ENCODE measurements at places on chromosomes 2 and 18. TPM values are rescaled to one million over a fixed set of nuclear protein-coding genes. Genes with fewer than 3 reads are reported as not detected.

Gene RBM43
- 2.0 TPM for total RNA-seq

Gene SKOR2
- total RNA-seq, result not detected

Gene THUMPD2
- total RNA-seq, result 11.8 TPM

Gene MYO1B
- total RNA-seq, result 85.2 TPM

Gene IL36B
- total RNA-seq, result not detected

Gene SRD5A2
- not detected for total RNA-seq

Gene ALK
- total RNA-seq, result 2.0 TPM
